ENCODE measurements at places on chromosomes 4 and X.

GRCh38 chrX:23854122-23854521, 53.6 kb downstream of the APOO start:
- no peak for DNase-seq

DNA sequence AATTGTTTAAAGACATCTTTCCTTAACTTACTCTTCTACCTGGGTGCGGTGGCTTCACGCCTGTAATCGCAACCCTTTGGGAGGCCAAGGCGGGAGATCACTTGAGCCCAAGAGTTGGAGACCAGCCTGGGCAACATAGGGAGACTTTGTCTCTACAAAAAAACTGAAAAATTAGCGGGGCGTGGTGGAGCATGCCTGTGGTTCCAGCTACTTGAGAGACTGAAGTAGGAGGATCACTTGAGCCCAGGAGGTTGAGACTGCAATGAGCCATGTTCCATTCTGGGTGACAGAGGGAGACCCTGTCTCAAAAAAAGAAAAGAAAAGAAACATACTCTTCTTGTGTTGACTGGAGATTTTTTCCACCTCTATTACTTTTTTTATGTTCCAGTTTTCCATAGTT, 181.9 kb downstream of the RAPGEF2 start:
- no peak for DNase-seq

DNA sequence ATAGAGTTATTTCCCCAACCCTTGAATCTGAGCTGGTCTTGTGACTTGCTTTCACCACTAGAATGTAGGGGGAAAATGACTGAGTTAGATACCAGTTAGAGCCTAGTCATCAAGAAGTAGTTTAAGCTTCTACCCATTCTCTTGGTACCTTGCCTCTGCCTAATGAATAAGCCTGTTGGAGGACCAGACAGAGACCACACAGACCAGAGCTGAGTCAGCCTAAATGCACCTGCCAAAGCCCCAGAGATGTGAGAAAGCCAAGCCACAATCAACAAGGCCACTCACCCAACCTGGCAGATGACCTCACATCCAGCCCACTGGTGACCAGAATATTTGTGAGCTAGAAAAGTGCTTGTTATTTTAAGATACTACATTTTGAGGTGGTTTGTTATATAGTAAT, 85.2 kb upstream of the DCLK2 start:
- no peak for DNase-seq

- no peak for DNase-seq
These were observed 13.6 kb downstream of the TLR6 start for GRCh38 chr4:38842994-38843393.

- DNase-seq, result no peak
These were observed 600.6 kb downstream of the ANKRD50 start for GRCh38 chr4:124111922-124112321.

DNA sequence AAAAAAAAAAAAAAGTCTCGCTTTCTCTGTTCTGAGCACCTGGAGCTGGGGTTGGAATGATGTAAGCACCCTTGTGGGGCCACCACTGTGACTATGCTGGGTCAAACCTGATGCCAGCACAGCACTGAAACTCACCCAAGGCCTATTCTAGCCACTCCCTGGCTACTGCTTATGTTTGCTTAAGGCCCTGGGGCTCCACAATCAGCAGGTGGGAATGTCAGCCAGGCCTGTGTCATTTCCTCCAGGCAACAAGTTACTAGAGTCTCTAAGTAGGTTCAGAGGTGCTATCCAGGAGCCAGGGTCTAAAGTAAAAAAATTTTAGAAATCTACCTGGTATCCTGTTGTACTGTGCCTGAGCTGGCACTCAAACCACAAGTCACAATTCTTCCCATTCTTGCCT, 1306.8 kb downstream of the STIM2 start:
- no peak for DNase-seq

- DNase-seq, result no peak
These were observed 5.4 kb downstream of the UGT2B4 start for GRCh38 chr4:69490271-69490670.

- no peak for DNase-seq
These were observed 32.9 kb upstream of the GRID2 start for GRCh38 chr4:92270908-92271307.

DNA sequence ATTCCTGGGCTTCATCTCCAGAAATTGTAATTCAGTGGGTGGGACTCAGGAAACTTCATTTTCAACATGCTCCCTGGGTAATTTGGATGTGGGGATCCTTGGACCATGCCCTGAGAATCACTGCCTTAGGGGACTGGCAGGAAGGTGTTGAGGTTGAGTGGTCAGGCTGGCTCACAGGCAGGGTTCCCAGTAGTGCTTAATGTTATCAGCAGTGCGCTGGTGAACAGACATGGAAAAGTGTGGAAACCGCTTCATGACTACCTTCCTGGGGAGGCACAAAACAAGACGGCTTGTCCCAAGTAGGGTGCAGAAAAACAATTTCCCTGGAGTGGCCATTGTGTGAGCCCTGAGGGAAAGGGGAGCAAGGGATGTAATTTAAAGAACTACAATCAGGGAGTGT, 31.4 kb downstream of the SUPT20HL1 start:
- no peak for DNase-seq

GRCh38 chr4:8188085-8188484, 11.0 kb upstream of the SH3TC1 start:
- no peak for DNase-seq

GRCh38 chrX:69137371-69138117, 27.7 kb downstream of the PJA1 start:
- no peak for DNase-seq

GRCh38 chrX:133970076-133970475, 15.3 kb downstream of the GPC3 start:
- DNase-seq, result no peak

DNA sequence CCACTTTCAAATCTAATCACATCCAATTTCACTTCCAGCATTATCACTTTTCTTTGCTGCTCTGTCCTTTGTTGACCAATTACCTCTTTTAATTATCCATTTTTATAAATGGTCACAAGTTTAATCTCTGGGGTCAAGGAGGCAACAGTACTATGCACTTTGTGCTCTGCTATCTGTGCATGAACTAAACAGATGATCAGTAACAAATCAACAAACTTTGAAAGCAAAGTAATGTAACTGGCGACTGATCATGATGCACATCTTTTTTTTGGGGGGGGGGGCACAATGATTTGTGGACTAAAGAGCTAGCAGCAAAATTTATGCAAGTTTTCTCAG, 1.5 kb upstream of the SEC31A start:
- no peak for DNase-seq

GRCh38 chrX:140817943-140818342, 108.4 kb downstream of the LINC00632 start:
- no peak for DNase-seq

DNA sequence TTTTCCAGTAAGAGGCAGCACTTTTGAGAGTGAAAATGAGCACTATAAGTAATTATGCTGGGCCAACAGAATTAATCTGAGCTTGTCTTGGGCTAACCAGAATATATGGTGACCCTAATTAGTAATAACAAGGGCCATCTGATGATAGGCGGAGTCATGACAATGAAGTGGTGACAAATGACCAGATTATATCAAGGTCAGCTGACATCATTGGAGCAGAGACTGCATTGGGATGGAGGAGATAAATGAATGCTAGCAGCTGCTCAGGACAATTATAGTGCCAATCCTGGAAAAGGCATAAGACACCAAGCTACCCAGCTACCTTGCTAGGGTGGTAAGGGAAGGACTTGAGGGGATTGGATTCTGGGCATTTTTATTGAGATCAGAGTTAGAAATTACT, 1548.7 kb downstream of the RPA4 start:
- no peak for DNase-seq

Data from stimulated activated CD8-positive, alpha-beta memory T cell treated with anti-CD3 and anti-CD28 coated beads, Interleukin-4, amount 100 ng/mL, for 1 hour (primary cell).